Activated effector memory CD4-positive, alpha-beta T cell treated with Interleukin-2 at 50 U/mL for 16 hours (primary cell): ENCODE measurements at places on chromosomes 6 and 20.

DNA sequence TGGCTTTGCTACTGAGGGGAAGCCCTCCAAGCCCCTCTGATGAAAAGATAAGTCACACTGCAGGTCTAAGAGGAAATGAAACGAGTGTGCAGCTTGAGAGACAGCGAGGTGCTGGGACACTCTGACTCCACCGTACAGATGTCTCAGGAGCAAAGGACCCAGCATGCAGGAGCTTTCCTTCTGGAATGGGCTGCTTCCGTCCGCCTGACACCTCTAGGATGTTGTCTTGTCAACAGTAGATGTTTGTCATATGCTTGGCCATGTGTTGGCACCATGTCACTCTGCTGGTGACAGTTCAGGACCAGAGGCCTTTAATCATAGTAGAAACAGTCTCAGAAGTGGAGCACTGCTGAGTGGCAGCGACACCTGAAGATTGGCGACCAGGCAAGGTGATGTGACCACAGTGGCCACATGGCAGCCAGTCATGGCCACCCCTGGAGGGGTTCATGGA lies 46.7 kb downstream of the SLC24A3 start:
- no peak for DNase-seq

GRCh38 chr20:43477619-43478018 lies 19.9 kb downstream of the SRSF6 start:
- no peak for DNase-seq

DNA sequence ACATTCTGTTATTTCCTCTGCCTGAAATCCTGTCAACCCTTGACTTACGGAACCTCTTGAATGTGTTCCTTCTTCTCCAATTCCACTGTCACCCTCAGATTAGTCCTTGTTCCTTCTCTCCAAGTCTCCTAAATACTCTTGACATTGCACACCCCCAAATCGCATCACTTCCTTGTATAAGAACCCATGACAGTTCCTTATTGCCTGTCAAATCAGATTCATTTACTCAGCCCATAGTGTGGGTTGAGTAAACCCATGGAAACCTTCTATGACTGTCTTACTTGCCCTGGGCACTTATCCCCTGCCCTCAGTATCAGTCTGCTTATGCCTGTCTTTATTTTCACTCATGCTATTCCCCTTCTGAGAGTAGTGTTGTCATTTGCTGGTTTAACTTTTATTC lies 40.5 kb downstream of the ARMC2 start:
- no peak for DNase-seq

DNA sequence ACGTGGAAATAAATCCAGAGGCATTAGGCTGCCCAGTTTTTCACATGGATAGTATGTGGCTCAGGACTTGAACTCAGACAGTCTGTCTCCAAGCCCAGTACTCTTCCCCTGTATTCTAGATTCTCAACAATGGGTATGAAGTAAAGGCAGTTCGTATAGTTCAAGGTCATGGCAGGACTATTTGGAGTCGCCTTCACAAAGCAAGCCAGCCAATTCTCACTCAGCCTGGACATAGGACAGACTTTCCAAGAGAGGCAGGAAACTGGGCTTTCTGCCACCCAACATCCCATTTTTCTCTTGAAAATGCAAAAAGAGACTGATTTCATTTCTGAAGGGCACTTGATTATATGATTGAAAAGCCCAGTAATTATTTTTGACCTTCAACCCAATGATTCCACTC lies 111.0 kb downstream of the EDN1 start:
- no peak for DNase-seq

GRCh38 chr6:120363429-120363828 lies 970.9 kb downstream of the TBC1D32 start:
- DNase-seq: no peak

DNA sequence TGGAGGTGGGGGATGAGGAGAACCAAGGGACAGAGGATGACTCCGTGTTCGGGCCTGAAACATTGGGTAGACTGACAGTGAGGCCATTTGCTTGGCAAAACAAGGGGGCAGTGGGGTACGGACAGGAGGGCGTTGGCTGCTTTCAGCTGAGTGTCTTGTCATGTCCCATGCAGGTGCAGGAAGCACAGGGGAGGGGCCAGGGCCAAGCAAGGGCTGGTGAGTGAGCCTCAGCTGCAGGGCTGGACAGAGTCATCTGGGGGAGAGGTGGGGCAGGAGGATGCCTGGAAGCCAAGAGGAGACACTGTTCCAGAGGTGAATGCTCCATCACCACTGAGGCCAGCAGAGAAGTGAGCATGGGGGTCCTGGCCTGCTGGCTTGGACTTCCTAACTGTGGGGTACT lies 78.4 kb downstream of the ERMARD start:
- no peak for DNase-seq

DNA sequence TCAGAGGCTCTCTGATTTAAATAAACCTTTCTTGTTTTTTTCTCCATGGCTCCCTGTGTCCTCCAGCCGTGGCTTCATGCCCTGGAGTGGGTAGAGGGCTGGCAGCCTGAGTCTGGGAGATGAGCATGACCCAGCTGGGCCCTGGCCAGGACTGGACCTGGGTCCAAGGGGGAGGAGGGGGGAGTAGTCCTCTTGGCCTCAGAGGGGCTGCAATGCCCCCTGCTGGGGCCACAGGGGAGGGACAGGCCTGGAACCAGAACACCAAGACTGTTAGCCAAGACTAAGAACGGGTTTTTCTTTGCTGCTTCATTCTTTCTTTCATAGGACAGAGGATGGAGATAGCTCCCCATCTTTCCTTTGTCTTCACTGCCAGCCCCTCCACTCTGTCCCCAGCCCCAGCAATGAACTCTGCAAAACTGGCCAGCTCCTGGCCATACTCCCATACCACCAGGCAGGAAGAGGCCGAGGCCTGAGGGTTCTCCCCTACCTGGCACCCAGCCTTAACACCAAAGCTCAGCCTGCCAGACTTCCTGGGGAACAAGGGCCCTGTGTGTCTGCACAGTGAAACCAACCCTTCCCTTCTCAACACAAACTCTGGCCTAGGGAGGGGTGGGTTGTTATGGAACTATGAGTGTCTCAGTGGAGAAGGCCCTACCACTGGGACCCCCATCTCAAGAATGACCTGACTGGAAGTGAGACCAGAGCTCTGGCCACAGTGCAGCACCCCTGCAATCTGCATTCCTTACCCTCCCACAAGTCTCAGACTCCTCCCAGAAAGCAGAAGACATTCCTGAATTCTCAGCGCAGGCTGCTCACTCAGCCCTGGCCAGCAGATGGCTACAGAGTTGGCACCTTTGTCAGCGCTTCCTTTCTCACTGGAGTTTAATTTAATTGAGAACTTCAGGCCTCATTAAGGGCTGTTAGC lies 11.0 kb downstream of the SLC29A1 start:
- no peak for DNase-seq

- no peak for DNase-seq
These were observed 57.1 kb downstream of the SERAC1 start for GRCh38 chr6:158110986-158111385.

- no peak for DNase-seq
These were observed 21.9 kb upstream of the CD2AP start for GRCh38 chr6:47455533-47456209.

DNA sequence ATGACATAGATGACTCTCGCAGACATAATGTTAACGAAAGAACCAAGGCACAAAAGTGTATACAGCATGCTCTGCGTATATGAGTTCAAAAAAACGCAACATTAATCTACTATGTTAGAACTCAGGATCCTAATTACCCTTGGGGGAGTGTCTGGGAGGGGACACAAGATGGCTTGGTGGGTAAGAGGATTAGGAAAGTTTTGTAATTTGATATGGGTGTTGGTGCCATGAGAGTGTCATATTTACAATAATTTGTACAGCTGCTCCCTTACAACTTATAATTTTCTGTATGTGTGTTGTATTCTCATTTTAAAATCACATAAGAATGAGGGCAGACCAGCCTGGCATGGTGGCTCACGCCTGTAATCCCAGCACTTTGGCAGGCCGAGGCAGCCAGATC lies 38.6 kb downstream of the TFEB start:
- no peak for DNase-seq

DNA sequence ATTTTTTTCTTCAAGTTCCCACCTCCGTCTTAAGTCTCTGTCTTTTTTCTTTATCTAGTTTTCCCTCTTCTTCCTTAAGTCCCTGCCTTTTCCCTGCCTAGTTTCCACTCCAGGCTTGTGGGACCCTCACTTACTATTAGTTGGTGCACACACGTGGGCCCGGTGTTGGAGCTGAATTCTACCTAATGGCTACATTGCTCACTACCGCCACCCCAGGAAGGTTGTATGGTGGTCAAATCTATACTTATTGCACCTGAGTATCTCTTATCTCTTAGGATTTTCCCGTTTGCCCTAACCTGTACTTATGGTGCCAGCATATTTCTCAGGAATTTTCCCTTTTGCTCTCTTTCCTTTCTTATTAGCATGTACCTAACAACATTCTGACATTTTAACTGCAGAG lies 692.8 kb downstream of the EPM2A start:
- no peak for DNase-seq

DNA sequence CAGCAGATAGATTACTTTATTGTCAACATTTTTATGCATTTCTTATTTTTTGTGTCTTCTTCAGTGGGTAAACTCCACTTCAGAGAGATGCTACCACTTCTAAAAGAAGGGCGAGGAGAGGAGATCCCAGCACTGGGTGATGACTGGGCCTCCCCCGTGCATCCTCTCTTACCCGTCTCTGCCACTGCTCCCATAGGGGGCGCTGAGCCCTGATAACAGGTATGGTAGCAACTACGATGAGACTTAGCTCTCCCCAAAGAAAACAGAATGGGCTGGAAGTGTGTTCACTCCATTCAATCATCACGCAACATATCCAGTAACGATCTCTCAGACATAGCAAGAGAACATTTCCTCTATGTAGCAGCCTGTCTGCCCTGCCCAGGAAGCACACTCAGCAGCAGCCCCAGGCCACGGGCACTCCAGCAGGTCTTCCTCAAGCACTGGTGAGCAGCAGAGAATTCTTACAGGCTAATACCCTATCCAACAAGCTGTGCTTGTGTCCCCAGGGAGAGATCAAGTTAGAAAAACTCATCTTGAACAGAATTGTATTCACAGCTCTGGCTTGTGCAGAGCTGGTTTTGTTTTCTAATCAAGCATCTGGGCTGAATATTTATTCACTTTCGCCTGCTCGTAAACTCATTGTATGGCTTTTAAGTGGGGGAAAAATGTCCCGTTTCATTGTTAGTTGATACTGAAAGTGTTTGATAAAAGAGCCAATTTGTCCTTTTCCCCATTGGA lies 533.1 kb upstream of the CDH4 start:
- DNase-seq: no peak

GRCh38 chr6:7100072-7100752 lies 7.5 kb upstream of the RREB1 start:
- DNase-seq: no peak

DNA sequence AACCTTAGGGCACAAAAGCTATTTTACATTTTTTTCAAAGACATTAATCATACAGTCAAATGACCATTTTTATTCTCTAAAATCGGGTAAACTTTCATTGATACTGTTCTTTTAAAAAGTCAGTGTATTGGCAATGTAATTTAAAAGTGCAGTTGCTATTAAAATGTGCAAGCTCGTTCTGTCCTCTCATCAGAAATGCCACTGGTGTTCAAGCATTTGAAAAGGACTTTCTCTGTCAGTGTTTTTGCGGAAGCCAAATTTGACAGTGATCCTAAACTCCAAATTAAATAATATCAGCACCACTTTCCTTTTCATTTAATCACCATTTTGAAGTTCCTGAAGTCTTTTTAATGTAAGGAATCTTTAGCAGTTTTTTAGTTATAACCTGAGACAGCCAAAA lies 69.6 kb downstream of the AFG1L start:
- DNase-seq: no peak

GRCh38 chr6:148461986-148462577 lies 119.4 kb downstream of the SASH1 start:
- no peak for DNase-seq

DNA sequence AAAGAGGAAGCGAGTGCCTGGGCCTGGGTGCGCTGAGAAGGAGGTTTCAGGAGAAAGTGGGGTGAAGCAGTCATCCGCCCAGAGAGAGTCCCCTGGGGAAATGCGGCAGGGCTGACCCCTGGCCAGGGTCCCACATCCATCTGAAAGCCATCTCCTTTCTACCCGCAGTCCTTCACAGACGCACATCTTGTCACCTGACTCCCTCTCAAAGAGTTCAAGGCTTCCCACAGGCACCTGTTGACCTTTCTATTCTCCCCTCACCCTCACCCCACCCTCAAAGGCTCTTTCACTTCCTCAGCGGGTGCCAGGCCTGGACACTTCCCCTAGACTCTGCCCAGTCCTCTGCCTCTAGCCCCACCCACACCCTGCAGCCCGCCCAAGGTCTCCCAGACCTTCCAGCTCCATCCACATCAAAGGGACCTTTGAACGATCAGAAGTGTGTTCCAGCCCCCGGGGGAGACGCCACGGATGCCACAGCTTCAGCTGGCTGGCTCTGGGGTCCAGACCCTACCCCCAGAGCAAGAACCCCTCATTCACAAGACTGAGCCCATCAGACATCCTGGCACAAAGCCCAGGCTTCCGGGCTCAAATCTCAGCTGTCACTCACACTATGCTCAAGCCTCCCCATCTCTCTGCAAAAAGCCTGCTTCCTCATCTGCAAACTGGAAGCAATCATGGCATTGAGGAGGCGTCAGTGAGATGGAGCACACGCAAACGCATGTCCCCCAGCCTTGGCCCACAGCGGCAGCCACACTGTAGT lies 2.1 kb downstream of the CTSZ start:
- peak; percentile 36 for DNase-seq

DNA sequence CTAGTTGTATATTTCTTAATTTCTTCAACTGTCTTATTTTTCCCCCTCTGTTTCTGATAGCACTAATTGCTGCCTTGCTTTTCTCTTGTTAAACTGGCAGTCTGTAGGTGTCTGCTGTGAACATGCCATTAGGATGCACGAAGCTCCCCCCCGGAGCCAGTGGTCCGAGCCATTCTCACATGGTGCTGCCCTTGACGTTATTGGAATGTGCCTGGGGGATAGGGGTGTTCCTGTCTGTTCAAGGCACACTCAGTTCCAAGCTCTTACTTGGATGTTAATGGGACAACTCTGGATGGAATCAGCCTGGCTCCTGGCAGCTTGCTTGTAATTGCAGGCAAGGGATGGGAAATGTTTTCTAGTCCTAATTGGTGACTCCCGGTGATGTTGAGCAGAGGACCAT lies 68.4 kb downstream of the RREB1 start:
- DNase-seq: no peak

DNA sequence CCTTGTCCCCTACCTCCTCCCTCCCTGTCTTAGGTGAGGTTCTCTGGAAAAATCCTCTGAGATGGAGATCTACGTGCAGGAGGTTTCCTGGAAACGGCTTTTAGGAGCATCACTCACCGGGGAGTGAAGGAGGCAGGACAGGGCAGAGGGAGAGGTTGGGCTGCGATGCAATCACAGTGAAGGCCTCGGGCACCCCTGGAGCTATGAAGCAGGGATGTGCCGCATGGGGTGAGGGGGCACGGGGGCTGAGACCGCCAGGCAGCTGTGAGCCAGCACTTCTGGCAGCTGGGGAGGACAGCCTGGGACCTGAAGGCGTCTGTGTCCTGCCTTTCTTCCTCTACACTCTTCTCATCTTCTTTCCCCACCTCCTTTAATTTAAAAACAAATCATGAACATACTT lies 12.9 kb upstream of the GLP1R start:
- DNase-seq: no peak

- DNase-seq: no peak
These were observed 10.8 kb downstream of the ASXL1 start for GRCh38 chr20:32368925-32369324.

- DNase-seq: no peak
These were observed 56.5 kb upstream of the DACT2 start for GRCh38 chr6:168376120-168376519.

- DNase-seq: no peak
These were observed at the start of gene NPBWR2 for GRCh38 chr20:64106981-64107735. TSS of gene NPBWR2 (minus strand) at chr20:64107565. CDS start at chr20:64106831, 734 bp downstream.
